Activated CD4-positive, alpha-beta T cell treated with anti-CD3 and anti-CD28 coated beads, Interleukin-2, amount 10 ng/mL, durations not matched to agents 7 days and 5 days (primary cell): ENCODE measurements at places on chromosomes 7 and 10. TPM values are rescaled to one million over a fixed set of nuclear protein-coding genes. Genes with fewer than 3 reads are reported as not detected.

The FXYD4 gene
- not detected for total RNA-seq

The OR9A2 gene
- total RNA-seq, result not detected

The CYP3A7 gene
- not detected for total RNA-seq

The AGK gene
- total RNA-seq, result 40.7 TPM

The PAOX gene
- total RNA-seq, result 2.6 TPM

The CRTAC1 gene
- not detected for total RNA-seq

The TCERG1L gene
- total RNA-seq, result not detected

The TUBAL3 gene
- not detected for total RNA-seq

The AS3MT gene
- 0.48 TPM for total RNA-seq

The TMEM139 gene
- 0.29 TPM for total RNA-seq

The OR2A12 gene
- not detected for total RNA-seq
